NCI-H1436 treated with DMSO at 0.1 percent for 48 hours (cell line): ENCODE measurements at places on chromosomes 7 and 10.
A peak's percentile ranks its signal among the peaks of the same experiment; 100 is the strongest.

DNA sequence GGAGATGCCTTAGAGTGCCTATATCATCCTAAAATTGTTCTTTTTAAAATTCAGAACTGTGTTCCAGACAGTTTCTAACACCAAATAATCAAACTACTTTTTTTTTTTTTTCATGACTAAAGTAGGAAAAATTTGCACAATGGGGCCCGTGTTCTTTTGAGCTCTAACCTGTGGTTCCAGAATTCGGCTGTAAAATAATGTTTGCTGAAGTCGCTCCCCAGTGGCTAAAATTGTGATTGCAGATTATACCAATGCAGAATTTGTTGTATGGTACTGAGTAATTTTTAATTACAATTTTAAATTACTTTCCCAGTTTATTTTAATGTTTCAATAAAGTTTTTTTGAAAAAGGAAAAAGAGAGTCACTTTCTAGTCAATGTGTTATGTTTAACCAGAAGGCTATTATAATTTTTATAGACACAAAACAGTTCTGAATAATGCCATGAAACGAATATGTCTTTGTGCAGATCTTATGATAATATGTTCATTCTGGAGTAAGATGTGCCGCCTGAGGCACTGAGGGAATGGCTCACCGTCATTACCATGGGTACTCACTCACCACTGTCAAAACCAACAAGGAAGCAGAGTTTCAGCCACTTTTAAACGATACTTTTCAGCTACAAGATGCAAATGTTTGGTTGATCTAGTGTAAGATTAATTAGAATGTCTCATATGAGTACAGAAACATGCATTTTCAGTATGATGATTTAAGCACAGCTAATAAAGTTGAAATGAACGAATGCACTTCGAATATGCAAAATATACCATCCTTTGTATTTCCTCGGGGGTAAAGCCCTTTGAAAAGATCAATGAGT lies 173.6 kb downstream of the PRKCQ start:
- DNase-seq: no peak

GRCh38 chr10:75234683-75235374 lies 928 bp downstream of the COMTD1 start:
- DNase-seq: no peak

DNA sequence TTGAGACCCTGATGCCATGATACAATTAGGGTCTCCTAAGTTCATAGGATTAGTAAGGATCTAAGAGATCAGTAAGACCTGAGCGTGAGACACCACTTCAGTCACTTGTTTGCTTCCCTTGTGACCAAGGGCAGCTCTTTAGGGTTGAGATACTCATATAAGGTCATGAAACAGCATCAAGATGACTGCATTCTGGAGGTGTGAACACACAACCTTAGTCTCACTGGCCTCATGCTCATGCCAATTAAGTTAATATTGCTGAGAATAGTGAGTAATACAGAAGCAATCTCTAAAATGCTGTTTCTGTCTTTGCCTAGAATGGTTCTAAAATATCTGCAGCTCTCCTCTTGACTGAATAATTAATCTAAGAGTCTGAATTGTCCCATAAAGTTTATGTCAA lies 39.6 kb upstream of the KLHL7 start:
- no peak for DNase-seq

- no peak for DNase-seq
These were observed 47.9 kb downstream of the COL1A2 start for GRCh38 chr7:94442639-94443038.

GRCh38 chr7:41656366-41656765 lies 46.5 kb downstream of the INHBA start:
- DNase-seq: no peak

DNA sequence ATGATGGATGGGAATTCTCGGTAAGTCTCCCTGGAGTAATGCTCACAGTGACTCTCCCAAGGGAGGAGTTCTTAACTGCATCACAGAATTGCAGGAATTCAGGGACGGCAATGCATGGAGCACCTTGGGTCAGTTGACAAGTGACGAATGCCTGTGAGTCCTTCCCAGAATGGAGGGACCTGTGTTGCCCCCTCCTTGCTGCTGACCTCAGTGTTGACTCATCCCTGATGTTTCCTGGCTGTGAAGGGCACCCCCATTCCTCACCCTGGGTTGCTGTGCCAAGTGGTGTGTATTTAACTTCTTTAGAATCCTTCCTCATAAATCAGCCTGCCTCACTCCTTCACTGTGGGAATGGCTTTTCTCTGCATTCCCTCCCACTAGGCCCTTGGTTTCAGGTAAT lies 98.9 kb downstream of the LRMDA start:
- DNase-seq: no peak

- DNase-seq: no peak
These were observed 251.6 kb downstream of the GATA3 start for GRCh38 chr10:8305876-8306652.

DNA sequence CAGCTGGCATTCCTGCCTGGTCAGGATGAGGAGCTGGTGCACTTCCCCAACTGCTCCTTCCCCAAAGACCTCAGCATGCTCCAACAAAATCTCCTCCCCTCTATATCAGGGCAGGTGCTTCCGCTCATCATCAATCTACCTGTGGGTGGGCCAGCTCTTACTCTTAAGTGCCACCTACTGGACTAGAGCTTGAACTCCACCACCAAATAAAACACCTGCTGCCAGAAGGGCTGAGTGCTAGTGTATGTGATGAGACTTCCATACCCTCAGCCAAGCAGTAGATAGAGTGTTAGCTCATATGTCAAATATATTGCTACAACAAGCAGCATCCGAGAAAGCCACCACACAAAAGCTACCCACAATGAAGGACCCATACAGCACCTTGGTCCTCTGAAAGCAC lies 264.3 kb downstream of the RNLS start:
- DNase-seq: no peak

DNA sequence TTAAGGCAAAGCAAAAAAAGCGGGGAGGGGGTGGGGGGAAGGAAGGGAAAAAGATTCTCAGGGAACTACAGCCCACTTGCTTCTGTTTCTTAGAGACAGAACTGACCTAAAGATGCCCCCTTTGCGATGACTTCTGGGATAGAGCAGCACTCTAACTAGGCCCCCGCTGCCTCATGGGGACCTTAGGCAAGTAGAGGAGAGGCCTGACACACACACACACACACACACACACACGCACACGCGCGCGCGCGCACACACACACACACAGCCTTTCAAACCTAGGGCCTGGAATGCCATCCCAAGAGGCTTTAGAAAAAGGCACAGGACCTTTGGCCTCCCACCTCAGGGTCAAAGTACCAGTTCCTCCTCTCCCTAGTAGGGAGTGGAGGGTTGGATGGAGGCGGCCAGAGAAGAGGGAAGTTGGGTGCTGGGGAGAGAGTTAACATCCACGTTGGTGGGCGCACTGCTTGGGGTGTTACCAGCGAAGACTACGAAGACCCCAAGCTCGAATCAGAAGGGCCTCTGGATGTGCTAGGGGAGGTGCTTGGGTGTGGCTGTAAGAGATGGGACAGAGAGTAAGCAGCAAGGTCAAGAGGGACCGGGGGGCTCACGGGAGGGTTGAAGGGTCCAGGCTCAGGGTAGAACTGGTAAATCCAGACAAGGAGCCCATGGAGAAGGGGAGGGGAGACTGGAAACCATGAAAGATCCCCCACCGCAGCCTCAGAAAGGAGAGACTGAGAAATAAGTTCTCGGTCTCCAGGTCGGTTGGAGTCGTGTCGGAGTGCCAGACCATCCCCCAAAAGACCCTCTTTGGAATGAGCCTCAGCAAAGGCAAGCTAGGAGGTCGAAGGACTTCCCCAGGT lies 1.2 kb upstream of the COL1A2 start:
- no peak for DNase-seq

- DNase-seq: no peak
These were observed 2.8 kb downstream of the CLCN1 start for GRCh38 chr7:143318661-143319060.

DNA sequence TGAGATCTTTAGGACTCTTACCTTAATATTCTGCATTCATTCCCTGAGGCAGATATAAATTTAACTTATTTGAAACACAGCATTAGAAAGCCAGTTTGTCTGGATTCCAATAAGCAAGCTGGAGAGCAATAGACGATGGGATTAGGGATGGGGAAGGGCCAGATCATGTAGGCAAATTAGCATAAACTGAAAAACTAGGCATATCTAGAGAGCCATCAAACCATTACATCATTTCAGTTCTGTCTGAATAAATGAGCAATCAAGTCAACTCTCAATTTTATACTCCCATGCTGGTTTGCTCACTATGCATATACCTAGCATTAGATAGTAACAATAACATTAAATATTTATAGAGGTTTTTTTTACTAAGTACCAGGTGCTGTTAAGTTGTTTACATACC lies 583.6 kb upstream of the LRRN3 start:
- no peak for DNase-seq

- DNase-seq: no peak
These were observed 111.3 kb downstream of the UBE2H start for GRCh38 chr7:129841465-129841864.

DNA sequence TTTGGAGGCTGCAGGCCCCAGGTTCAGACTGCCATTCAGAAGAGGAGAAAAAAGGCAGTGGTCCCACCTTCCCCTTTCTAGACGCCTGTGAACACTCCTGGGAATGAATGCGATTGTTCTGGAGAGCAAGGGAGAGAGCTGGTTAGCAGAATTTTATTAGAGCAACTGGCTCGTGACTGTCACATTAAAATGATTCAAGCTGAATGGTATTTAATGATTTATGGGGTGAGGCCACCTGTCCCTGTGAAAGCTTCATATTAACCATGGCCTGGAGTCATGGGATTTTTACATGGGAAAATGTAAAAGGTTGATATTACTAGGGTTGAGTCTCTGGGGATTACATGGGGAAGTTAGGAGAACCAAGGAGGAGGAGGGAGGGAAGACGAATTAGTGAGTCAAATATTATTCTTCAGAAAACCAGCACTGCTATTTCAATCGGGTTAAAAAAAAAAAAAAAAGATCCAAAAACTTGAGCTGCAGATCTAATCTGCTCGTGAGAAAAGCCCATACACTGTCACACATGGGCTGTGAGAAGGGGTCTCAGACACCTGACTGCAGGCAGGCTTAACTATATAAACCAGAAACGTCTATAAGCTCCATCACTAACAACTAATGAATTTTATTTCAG lies 8.3 kb downstream of the CXCL12 start:
- DNase-seq: no peak

GRCh38 chr7:132004529-132004928 lies 448.1 kb upstream of the PODXL start:
- no peak for DNase-seq

DNA sequence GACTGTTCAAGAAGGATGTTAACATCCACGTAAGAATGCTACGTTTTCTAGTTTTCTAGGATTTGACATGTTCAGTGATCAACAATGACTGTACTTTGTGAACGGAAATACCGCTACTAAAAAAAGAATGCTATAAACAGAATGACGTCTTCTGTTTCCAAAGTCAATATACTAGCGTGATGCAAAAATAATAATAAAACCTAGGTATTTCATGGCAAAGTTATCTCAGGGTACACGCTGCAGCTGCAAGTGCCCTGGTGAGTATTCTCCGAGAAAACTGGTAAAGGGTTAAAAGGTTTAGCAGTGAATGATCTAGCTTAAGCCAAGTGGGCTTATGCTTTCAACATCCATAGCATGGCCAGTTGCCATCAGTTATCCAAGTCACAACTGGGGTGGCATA lies 653.3 kb upstream of the PFKP start:
- no peak for DNase-seq

GRCh38 chr7:133795068-133795665 lies 332.0 kb upstream of the LRGUK start:
- DNase-seq: no peak

GRCh38 chr10:79139124-79139835 lies 70.5 kb downstream of the ZMIZ1 start:
- no peak for DNase-seq

GRCh38 chr10:69428165-69428564 lies 11.4 kb upstream of the TACR2 start:
- DNase-seq: peak; percentile 35

GRCh38 chr10:132401401-132402118 lies 4.6 kb downstream of the PWWP2B start:
- DNase-seq: no peak
